NAMALWA (cell line): ENCODE measurements at places on chromosomes 7 and 10.
A peak's percentile ranks its signal among the peaks of the same experiment; 100 is the strongest.

- DNase-seq = no peak
Measured at GRCh38 chr10:22913474-22914092, 14.3 kb upstream of the ARMC3 start.

- no peak for DNase-seq
Measured at GRCh38 chr7:42010751-42011150, 226.3 kb downstream of the GLI3 start.

GRCh38 chr10:110647136-110647430 lies 2.9 kb downstream of the RBM20 start:
- no peak for DNase-seq

DNA sequence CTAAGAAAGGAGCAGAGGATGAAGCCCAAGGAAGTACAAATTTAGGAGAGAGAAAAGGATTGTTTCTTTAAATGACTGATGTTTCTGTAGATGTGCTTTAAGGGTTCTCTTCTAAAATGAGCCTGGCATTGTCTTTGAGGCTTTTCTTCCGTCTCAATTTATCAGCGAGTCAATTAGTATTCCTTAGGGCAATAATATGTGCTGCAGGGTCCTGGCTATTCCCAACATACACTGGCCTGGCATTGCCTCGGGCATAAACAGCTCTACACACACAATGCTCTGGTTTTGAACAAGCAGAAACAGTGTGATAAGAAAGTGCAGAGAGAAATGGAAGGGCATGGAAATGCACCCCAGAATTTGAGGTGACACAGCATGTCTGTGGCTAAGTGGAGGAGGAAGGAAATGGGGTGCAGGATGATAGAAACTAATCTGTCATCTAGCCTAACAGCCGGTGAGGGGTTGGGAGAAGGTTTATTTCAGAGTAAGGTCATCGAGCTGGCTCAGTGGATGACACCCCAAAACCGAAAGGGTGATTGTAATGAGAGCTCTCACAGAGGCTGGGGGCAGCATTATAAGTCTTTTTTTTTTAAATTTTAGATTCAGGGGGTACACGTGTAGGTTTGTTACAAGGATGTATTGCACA lies 67.5 kb upstream of the ARHGAP21 start:
- no peak for DNase-seq

- no peak for DNase-seq
Measured at GRCh38 chr10:104928734-104929133, 287.6 kb downstream of the SORCS3 start.

- DNase-seq = no peak
Measured at GRCh38 chr10:17626656-17627055, 9.5 kb upstream of the HACD1 start.

GRCh38 chr7:45574669-45575500 lies 717 bp downstream of the ADCY1 start:
- DNase-seq = no peak

DNA sequence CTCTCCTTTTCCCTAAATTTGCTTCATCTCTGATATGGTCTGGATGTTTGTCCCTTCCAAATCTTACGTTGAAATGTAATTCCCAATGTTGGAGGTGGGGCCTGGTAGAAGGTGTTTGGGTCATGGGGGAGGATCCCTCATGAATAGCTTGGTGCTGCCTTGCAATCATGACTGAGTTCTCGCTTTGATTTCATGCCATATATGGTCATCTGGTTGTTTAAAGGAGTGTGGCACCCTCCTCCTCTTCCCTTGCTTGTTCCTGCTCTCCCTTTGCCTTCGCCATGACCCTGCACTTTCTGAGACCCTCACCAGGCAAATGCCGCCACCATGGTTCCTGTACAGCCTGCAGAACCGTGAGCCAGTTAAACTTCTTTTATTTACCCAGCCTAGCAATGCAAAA lies 14.5 kb downstream of the NOBOX start:
- no peak for DNase-seq

DNA sequence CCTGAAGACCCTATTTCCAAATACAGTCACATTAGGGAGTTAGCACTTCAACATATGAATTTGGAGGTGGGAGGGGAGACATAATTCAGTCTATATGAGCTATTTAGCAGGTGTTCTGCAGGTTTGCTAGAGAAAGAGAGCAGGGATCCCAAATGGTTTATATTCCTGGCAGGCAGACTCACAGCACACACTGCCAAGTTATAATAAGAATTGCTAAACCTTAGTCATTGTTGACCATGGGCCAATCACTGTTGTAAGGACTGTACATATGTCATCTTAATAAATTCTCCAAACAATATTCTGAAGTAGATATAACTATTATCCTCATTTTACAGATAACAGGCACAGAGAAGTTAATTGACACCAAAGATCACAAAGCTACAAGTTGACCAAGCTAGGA lies 1.5 kb upstream of the CCDC3 start:
- no peak for DNase-seq

DNA sequence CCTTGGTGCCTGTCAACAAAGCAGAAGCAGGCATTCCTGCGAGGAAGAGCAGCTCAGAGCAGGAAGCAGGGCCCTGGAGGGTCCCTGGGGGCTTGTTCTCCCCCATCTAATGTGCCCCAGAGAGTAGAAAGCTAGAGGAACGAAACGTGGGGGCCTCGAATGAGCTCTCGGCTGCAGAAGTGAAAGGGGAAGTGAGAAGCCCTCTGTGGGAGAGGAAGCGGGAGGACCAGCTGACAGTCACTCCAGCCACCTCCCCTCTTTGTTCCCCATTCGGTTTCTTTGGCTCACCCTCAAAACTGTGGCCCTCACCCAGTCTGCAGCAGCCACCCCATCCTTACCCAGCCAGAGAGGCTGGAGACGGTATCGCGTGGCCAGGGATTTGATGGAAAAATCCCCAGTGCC lies 25.0 kb downstream of the C10orf105 start:
- peak; percentile 74 for DNase-seq

DNA sequence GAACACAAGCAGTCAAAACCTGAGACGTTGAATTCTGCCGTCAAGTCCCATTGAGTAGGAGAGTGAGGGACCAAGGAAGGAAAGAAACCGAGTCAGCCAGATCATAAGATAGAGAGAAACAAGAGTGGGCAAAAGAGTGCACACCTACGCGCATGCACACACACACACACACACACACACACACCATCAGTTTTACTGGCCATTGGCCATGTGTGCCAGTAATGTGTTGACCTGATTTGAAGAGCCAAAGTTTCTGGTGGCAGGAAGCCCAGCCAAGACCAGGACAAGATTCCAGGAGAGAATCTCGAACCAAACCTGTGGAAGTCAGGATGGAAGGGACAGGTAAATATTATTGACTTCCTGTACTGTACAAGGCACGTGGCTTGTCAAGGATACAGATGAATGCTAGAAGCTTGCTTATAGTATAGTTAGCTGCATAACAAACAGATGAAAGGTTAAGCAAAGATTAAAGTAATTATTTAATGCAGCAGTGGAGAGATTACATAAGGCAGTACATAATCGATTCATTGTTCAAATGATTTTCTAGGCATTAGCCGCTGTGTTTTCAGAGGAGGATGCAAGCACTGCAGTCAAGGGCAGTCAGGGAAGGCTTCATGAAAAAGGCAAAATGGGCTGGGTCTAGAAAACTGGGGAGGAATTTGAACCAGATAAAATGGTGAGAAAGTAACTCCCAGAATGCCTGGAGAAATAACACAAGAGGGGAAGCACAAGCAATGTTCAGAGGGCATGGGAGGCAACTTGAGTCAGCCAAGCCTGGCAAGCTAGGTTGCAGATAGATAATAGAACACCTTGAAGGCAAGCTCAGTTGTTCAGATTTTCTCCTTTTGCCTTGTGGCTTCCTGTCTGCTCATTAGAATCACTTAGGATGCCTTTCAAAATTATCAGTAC lies 2.7 kb upstream of the HYCC1 start:
- DNase-seq = peak; percentile 44

DNA sequence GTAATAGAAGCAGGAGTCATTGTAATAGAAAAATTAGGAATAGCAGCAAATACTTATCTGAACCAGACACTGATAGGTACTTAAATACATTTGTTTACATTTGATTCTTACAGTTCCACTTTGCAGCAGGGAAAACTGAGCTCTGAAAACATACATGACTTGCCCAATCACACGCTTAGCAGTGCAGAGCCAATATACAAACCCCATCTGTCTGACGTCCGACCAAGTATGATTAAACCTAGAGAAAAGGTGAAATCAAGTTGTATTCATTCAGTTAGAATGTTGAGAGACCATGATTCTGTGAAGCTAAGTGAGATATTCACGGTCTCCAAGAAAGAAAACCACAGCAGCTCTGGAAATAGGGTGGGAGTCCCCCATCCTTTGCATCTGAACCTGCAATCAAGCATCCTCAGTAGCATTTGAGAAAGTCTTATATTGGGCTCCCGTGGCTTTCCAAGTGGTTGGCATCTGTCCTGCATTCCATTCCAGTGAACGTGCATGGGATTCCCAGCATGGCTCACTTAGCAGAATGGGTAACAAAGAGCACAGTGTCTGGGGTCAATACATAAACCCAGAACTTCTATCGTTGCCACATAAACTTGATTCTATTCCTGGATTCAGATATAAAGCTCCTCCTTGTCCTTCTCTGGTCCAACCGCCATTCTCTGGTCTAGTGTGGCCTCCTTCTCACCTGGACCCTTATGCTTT lies 148.7 kb upstream of the RSU1 start:
- DNase-seq = no peak

- DNase-seq = no peak
Measured at GRCh38 chr7:103657474-103657894, 211.5 kb upstream of the SLC26A5 start.

DNA sequence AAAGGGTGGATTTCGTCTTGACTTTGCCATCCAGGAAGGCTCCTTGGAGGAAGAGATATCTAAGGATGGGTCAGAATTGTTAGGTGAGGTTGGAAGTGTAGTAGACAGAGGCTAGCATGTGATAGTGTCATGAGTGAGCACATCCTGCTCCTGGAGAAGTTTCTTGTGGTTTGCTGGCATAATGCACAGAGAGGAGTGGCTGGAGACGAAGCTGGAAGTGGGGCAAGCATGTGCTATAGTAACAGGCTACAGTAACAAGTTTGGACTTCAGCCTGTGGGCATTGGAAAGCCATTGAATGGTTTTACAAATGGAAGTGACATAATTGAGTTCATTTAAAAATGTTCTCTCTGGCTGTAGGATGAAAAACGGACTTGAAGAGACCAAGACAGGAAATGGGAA lies 175.6 kb upstream of the VWC2 start:
- DNase-seq = no peak

DNA sequence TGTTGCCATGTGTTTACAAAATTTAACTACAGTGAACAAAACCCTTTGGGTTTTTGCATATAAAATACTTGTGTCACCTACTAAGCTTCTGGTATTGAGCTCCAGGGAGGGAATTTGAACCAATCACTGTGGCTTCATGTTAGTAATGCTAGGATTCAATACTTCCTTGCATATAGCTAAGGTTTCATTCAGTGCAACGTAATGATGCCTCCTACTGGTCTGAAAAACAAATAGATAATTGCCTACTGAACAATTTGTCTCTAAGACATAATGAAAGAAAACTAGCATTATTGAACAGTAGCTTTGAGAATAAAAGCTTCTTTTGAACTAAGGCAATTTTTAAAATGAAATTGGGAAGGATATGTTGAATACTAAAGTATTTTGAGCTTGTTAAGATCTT lies 244.4 kb downstream of the ZWINT start:
- peak; percentile 20 for DNase-seq

DNA sequence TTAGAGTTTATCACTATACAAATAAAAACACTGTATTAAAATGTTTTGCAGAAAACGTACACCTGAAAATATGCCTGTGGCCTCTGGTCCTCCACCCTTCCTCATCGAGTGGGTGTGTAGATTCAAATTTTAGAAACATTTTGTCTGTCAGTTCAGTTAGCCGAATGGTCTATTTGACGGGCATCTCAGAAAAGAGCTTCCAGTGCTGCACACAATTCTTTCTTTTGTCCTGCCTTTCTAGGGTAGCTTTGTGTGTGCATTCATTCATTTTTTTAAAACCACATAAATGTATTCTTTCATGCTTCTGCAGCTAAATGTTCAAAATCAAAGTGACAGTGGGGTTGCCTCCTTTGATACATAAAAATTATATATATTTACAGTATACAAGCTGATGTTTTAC lies 46.8 kb downstream of the GNAI1 start:
- no peak for DNase-seq

DNA sequence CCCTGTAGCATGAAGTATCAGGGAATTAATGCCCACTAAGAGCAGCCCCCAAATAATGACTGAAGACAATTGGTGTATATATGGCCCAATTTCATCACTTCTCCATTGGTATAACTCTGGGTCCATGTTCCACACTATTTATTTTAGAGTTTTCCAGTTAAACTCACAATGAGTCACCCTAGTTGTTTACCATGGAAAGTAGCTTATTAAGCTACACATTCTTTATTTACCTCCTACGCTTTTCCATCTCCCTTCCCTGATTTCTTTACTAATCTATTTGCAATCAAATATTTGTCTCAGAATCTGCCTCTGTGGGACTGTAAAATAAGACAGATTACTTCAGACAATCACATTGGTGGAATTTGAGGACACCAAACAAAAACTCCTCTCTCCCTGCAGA lies 655.6 kb downstream of the SORCS1 start:
- DNase-seq = no peak

GRCh38 chr7:34889951-34890350 lies 147.3 kb downstream of the DPY19L1 start:
- no peak for DNase-seq

DNA sequence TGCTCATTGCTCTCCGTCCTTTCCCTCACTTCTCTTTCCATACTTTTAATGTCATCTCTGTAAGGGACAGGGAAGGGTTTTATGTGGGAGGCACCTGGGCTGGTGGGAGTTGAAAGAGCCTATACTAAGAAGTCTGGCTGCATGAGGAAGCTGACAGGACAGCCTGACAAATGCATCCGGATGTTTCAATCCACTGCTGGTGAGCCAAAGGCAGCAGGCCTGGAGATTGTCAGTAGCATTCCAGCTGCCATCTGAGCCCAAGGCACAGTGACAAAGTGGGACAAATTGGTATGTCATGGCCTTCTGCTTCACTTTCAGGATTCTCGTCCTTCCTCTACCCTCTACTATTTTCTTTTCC lies 218.4 kb downstream of the STK31 start:
- DNase-seq = no peak
